ENCODE measurements at places on chromosomes 6 and 20.

DNA sequence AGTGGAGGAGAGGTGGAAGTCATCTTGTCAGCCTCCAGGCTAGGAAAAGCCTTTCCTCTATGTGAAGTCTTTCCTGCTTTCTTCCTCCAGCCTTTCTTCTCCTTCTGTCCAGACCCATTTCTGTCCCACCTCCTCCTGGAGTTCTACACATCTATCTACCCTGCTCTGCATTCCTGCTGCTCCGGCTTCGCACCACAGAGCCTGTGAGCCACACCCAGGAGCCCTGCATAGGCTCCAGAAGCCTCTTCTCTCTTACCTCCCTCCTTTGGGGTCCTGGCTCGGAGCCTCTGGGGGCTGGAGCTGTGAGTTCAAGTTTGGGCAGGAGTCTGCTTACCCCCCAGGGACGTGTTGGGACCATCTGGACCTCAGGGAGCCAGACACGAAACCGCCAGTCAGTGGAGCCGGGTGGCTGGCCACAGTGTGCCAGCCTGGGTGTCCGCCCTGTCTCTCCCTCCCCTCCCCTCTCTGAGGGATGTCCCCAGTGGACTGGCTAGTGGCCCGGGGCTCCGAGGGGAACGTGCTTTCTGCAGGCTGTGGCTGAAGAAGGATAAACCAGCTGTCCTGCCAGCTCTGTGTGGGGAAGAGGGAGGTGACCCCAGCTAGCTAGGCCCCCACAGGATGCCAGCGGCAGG, 99.2 kb downstream of the VEGFA start:
- DNase-seq = no peak

DNA sequence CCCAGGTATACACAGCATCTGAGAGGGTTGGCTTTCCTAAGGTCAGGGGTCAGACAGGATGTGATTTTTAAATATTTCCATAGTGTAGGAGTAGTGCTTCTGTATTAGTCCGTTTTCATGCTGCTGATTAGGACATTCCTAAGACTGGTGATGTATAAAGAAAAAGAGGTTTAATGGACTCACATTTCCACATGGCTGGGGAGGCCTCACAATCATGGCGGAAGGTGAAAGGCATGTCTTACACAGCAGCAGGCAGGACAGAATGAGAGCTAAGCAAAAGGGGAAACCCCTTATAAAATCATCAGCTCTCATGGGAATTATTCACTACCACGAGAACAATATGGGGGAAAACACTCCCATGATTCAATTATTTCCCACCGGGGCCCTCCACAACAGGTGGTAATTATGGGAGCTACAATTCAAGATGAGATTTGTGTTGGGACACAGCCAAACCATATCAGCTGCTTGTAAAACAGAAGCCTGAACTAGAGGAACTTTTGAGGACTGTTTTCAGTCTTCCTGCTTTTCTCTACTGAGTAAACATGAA, 91.0 kb upstream of the MEI4 start:
- no peak for DNase-seq

GRCh38 chr6:119257726-119258125, 91.8 kb downstream of the MAN1A1 start:
- no peak for DNase-seq

- no peak for DNase-seq
These were observed 91.5 kb upstream of the E2F3 start for GRCh38 chr6:20310185-20310584.

GRCh38 chr6:14544666-14545065, 427.1 kb downstream of the CD83 start:
- no peak for DNase-seq

DNA sequence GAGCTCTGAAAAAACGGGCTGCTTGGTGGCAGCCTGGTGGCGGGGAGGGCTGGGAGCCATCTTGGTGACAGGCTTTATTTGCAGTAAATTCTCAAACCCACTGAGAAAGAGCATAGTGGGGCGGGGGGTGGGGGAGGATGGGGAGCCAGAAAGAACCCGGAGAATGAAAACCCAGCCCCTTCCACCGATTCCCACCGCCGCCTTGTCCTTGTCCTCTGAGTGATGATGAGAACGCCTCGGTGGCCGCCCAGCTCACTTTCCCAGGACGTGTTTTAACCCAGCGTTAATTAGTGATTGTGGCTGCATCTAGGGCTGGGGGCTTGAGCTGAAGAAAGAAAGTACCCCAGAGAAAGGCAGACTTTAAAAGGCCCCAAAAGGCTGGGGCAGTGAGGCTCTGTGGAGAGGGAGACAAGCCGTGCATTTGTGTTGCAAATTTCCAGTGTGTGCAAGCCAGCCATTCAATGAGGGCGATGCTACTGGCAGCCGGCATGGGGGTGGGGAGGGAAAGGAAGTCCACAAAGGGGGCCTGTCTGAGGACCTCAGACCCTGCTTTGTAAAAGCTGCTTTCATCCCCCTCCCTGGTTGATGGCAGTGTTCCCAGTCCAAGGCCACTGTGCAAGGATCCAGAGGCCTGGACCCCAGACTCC, 6.2 kb upstream of the GHRH start:
- DNase-seq = no peak

GRCh38 chr6:74587386-74587785, 618.5 kb downstream of the COL12A1 start:
- no peak for DNase-seq

DNA sequence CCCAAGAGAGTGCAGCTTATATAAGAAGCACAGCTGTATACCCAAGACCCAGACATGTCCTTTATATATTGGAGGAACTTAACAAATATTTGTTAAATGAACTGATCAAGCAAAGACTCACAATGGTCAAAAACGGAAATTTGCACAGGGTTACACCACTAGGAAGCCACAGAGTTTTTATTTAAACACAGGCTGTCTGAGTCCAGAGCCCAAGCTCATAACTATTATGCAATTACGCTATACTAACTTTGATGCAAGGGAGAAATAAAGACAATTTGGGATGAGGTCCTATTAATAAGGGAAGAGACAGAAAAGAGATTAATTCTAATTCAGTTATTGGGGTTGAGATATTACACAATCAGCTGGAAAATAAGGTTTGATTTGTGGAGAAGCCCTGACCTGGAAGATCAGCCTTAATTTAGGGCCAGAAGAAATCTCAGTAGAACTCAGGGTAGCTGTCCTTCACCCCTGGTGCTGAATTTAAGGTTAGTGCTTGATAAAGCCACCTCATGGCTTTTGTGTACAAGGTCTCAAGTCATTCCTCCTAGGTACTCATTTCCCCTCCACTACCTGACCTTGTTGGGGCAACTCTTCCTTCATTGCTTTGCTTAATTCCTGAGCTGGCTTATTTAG, 10.5 kb upstream of the ZNF334 start:
- no peak for DNase-seq
